ENCODE measurements at places on chromosomes 6 and 20.

DNA sequence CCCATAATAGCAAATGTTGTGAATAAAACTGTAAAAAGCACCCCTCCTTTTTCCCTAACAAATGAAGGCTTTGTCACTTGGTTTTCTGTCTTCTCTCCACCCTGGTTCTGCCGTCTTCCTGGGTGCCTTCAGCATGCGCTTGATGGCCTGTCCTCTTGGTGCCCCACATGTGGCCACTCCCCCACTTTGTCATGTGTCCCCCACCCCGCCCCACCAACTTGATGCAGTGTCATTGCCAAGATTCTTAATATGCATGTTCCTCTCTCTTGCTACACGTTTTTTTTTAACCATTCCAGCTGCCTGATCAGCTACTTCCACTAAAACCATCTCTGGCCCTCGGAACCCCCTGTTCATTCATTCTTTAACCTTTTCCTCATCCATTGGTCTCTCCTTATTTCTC is 340.3 kb downstream of the QKI start:
- no peak for DNase-seq

DNA sequence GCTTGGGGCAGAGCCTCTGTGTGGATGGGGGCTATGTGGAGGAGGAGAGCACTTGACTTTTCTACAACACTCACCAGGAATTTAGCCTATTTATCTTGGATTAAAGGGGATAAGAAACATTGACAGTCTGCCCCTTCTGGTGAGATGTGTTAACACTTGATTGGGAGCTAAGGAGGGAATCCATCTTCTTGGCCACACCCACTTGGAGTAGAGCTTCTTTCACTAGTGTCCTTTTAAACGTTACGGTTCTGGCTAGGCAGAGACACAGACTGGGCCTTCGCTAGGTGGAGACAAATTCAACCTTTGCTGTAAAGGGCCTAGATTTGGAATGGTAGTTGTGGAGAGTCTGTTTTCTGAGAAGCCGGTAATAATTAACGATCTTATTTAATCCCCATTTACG is 15.5 kb upstream of the TPBG start:
- no peak for DNase-seq

GRCh38 chr6:136607204-136607931 is 57.1 kb upstream of the MAP7 start:
- no peak for DNase-seq

- peak; percentile 53 for DNase-seq
Measured at GRCh38 chr6:26103141-26103769, 16.0 kb downstream of the HFE start.

GRCh38 chr6:97524811-97525210 is 241.8 kb upstream of the MMS22L start:
- no peak for DNase-seq

DNA sequence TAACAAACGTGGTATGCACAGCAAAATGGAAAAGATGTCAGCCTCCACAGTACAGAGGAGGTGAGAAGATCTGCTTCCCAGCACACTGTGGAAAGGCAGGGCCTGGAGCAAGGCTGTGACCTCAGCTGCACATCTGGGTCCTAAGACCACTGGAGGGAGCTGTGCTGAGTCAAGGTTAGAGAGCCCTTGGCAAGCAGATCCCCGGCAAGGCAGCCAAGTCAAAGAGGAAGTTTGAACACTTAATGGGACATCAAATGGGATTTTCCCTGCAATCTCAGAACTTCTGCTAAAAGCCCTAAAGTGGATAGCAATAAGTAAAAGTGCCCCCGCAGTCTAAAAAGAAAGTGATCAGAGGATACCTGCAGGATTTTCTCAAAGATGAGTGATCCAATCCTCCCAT is 39.5 kb downstream of the UNC5CL start:
- peak; percentile 56 for DNase-seq

DNA sequence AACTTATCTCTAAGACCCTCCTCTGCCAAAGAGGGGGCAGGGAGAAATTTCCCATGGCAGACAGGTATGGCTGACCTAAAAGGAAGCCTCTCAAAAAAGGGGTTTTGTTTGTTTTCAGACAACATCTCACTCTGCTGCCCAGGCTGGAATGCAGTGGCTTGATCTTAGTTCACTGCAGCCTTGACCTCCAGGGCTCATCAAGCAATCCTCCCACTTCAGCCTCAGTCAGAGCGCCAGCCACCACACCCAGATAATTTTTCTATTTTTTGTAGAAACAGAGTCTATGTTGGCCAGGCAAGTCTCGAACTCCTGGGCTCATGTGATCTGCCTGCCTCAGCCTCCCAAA is 3.8 kb downstream of the EZR start:
- no peak for DNase-seq

- DNase-seq: peak; percentile 28
Measured at GRCh38 chr6:149389509-149390297, 10.4 kb upstream of the SUMO4 start.

Measured in AG10803 (cell line).